ENCODE measurements at places on chromosomes 2 and 18.

- DNase-seq = no peak
Measured at GRCh38 chr2:71693286-71694270, 240.2 kb downstream of the DYSF start.

- DNase-seq = no peak
Measured at GRCh38 chr2:159275111-159275510, 11.4 kb downstream of the WDSUB1 start.

- no peak for DNase-seq
Measured at GRCh38 chr2:241926541-241927311, 57.2 kb downstream of the RTP5 start.

- DNase-seq = no peak
Measured at GRCh38 chr2:42519624-42520023, 25.8 kb upstream of the KCNG3 start.

DNA sequence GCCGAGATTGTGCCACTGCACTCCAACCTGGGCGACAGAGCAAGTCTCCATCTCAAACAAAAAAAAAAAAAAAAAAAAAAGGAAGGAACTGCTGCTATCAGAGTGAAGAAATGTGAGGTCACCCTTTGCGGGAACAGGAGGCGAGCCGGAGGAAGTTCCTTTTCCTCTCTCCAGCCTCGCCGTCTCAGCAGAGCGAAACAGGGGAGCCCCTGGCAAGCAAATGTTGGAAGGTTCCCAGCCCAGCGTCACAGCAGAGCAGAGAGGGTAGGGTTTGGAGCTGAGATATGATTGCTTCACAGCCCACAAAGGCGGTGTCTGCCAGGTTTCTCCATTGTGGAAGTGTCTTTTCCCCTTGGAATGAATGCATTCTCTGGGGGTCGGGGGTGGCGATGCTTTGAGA lies 28.5 kb downstream of the SLC20A1 start:
- no peak for DNase-seq

- DNase-seq = no peak
Measured at GRCh38 chr2:16196687-16197503, 256.5 kb downstream of the MYCN start.

DNA sequence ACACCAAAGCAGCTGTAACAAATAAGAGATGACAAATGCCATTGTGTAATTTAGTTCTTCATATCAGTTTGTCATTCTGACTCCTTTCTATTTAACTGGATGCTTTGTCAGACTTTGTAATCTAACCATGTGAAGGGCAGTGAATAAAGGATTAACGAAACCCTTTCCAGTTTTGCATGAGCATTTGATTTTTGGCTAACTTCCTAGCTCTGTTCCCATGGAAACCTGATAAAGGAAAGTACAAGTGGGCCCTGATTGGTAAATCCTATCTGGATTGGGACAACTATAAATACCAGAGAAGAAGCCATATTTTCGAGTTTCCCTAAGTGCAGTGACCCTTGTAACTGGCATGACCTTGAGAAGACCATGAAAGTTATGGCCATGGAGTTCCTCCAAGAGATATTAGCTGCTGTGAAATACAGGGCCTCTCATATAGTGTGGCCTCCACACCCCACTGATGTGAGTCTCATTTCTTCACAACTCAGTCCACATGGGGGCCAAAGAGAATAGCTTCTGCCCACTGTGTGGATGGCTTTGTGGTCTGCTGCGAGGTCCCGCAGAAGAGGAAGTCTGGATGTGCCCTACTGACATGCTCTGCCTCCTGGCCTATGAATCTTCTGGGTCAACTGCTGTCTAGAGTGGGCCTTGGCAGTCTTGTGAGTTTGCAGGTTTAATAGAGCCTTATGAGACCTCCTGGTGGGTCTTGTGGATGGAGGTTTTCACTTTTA lies 38.2 kb upstream of the CYP1B1 start:
- no peak for DNase-seq

- no peak for DNase-seq
Measured at GRCh38 chr2:232903989-232904388, 33.9 kb downstream of the SNORC start.

DNA sequence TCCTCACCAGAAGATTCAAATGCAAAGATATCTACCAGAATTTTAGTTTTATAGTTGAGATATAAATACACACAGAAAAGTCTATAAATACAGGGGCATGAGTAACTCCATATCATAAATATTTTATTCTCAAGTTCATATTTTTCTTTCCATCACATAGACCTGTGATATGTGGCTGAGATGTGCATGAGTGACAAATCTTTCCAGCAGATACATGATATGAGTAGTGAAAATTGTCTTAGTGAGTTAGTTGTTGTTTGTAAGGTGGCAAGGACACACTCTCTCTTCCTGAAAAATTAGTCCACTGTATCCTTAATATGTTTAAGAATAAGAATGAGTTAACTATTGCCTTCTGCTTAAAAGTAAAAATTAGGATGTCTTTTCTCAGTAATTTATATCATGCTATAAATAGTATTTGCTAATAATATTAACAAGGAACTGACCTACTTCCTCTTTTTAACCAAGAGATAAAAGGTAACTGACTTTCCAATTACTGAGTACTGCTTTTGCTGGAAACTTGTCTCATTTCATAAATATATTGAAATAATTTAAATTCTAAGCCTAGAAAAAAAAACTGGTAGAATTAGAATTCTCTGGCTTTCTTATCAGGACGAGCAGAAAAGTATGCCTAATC lies 85.2 kb upstream of the SESTD1 start:
- DNase-seq = no peak

DNA sequence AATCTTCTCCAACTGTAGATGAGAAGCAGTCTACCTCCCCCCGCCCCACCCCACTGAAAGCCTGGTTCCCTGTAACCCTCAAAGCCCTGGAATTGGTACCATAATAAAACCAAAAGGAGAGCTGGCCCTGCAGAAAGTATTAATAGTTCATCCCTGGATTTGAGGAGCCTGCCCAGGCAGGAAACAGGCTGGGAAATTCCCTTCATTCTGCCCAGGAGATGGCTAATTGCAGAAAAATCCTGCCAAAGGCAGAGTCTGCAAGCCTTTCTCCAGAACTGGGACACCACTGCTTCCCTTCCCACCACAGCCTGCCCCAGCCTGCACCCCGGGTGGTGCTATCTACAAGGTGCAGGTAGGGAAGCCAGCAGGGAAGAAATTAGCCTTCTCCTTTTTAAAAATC lies 16.3 kb downstream of the GKN2 start:
- peak; percentile 59 for DNase-seq

DNA sequence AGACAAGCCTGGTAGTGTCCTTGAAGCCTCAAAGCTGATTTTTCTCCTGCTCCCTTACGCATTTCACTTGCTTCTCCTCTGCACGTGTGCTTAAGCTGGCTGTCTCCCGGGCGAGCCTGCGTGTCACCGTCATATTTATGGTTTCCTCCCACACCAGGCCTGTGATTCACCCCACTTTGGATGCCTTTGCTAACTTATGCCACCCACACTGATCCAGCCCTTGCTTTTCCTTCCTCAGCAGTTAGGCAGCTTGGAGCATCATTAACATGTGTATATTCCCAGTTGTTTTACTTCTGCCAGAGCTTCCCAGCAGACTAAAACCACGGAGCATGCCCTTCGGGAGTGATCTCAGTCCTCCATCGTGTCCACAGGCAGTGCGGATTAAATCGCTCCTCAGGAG lies 2.2 kb downstream of the ST3GAL5 start:
- peak; percentile 92 for DNase-seq

- DNase-seq = no peak
Measured at GRCh38 chr18:23498117-23498516, 5.2 kb upstream of the RMC1 start.

GRCh38 chr2:192026059-192026824 lies 168.5 kb downstream of the TMEFF2 start:
- no peak for DNase-seq

GRCh38 chr2:121273116-121273515 lies 11.9 kb downstream of the TFCP2L1 start:
- DNase-seq = no peak

DNA sequence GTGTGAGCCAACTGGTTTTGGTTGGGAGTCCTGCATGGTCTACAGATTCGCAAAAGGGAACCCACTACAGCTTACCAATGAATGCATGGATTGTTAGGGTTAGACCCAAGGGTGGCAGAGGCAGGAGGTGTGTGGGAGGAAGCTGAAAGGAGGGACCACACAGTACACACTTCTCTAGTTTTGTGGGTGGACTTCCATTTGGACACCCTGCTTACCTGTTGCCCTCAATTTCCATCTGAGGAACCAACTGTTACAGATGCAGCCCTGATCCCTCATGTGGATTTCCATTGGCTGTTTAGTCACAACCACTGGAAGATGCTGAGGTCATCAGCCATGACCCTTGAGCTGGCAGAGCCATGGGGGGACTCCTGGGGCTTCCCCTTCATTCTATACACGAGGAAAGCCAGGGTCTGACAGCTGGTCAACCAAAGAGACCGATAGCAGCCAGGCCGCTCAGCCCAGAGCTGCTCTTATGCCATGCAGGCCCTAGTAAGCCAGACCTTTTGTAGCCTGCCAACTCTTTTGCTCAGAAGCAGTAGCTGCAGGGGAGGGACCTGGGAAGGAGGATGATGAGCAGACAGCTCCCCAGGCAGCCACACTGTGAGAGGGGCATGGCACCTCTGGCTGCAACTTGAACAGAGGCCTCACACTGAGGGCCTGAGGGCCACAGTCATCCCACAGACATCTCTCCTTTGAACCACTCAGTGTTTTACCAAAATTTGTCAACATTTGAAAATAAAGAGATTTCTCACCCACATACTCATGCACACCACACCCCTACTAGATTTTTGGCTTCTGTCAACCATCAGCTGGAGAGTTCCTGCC lies 162.1 kb downstream of the SETBP1 start:
- no peak for DNase-seq

GRCh38 chr2:80050246-80050645 lies 254.3 kb downstream of the LRRTM1 start:
- DNase-seq = no peak

DNA sequence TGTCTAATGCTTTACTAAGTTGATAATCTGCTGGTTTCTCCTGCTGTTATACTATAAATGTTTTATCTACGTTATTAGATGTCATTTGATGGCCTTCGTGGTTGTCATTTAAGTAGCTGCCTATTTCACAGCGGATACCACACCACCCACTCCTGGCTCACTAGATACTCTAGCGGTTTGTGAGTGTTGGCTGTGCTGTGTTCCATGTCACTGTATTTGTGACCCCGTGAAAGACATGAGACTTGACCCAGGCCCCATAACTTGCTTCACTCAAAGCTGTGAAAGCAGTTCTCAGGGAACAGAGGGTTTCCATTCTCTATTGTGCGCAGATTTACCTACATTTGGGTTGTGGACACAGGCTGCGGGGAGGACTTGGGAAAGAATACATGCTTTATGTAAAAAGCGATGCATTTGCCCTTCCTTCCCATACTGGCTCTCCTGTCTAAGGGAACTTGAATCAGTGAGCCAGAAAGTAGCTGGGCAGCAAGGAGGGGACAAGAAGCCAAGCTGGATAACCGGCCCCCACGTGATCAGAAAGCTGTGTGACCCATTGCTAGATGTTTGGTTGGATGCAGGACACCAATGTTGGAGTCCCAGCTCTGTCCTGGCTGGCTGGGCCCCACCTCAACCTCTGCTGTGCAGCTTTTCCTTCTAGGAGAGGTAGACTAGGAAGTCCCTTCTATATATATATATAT lies 52.2 kb downstream of the PLB1 start:
- DNase-seq = no peak

DNA sequence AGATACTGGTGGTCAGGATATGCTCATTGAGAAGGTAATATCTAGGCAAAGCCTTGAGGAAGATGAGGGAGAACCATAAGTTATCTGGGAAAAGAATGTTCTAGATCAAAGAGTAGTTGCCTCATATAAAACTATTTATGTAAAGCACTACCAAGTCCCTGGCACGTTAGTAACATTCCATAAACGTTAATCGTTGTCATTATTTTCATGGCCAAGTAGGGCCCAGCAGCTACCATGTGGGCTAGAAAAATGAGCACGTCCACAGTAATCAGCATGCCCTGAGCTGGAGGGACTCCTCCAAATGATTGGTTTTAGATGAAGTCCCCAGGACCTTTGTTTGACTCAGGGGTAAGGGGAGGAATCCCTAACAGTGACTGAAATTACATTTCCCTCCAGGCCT lies 32.7 kb upstream of the AFTPH start:
- DNase-seq = peak; percentile 43

DNA sequence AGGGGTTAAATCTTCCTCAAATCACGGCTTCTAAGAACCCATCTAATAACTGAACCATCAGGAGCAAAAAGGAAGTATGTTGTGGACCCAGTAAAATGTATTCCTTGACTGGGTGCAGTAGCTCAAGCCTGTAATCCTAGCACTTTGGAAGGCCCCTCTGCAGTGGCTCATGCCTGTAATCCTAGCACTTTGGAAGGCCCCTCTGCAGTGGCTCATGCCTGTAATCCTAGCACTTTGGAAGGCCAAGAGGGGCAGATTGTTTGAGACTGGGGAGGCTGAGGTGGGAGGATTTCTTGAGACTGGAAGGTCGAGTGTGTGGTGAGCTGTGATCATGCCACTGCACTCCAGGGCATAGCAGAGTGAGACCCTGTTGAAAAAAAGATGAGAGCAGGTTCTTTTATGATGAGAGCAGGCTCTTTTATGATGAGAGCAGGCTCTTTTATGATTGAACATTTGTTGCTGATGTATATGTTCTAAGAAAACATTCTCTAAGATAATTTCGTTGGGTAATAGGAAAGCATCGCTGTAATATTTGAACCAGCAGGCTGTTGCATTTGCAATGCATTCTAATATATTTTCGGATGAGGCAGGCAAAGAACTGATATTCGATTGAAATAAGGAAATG lies 3.5 kb upstream of the PARD6G start:
- DNase-seq = no peak

DNA sequence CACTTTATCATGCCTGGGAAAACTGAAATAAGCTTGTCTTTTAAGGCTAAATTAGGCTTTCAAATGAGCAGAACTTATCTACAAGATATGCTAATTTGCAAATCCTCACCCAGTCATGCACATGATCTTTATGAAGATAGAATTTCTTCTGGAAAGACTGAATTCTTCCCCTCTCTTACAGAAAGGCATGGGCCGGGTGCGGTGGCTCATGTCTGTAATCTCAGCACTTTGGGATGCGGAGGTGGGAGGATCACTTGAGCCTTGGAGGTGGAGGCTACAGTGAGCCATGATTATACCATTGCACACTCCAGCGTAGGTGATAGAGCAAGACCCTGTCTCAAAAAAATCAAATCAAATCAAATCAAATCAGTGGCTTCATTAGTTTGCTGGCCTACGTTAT lies 11.7 kb upstream of the FOXI3 start:
- no peak for DNase-seq

GRCh38 chr2:24121066-24121465 lies 2.1 kb downstream of the PFN4 start:
- DNase-seq = no peak

GRCh38 chr2:78260861-78261260 lies 738.7 kb upstream of the LRRTM4 start:
- DNase-seq = no peak

DNA sequence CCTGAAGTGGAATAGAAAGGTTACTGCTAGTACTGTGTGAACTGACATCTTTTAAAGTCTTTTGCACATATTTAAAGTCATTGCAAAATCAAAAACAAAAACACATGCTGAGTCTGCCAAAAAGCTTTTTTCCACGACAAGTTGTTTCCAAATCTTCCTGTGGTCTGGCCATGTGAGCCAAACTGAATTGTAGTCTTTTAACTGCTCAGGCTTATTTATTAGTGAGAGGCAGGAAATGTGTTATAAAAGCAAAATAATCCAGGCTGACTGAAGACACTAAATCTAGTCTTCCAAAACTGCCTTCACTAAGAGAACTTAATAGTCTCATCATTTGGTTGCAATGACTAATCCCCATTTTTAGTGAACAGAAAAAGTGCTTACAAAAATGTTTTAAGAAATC lies 2.3 kb downstream of the KRCC1 start:
- DNase-seq = peak; percentile 52

- peak; percentile 31 for DNase-seq
Measured at GRCh38 chr2:69375494-69376353, 11.3 kb downstream of the GFPT1 start.

Data from AG08395 (cell line).